IMR-90 (cell line): ENCODE measurements at places on chromosomes 16 and 17. TPM values are rescaled to one million over a fixed set of nuclear protein-coding genes. Genes with fewer than 3 reads are reported as not detected.
A peak's percentile ranks its signal among the peaks of the same experiment; 100 is the strongest.

DNA sequence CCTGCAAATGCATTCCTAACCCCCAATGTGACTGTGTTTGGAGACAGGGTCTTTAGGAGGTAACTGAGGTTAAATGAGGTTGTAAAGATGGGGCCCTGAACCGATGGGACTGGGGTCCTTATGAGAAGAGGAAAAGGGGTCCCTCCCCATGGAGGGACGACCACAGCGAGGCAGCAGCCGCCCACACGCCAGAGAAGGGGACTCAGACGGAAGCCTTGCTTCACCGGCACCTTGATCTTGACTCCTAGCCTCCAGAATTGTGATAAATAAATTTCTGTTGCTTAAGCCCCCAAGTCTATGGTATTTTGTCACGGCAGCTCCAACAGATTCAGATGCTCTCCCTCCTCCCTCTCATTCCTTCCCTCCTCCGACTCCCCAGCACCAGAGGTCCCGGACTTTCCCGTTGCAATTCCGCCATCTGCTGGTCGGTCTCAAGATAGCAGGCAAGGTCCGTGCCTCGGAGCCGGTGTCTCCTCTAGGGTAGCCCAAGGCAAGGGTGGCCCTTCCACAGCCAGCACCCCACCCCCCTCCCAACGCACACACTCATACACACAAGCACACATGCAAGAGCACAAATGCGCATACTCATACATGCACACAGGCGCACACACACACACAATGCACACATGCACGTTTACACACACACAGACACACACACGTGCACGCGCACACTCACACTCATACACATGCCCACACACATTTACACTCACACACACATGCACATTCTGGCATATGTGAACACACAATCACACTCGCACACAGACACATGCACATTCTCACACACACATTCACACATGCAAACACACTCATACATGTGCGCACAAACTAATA, 23.1 kb upstream of the C16orf78 start:
- peak; percentile 34 for DNase-seq

The MYO15A gene
- polyA plus RNA-seq, result 0.49 and 1.1 TPM in 2 replicates

- DNase-seq, result no peak
Measured at GRCh38 chr17:5719976-5720375, 135.7 kb upstream of the NLRP1 start.

The CDH3 gene
- not detected in 2 replicates for polyA plus RNA-seq

DNA sequence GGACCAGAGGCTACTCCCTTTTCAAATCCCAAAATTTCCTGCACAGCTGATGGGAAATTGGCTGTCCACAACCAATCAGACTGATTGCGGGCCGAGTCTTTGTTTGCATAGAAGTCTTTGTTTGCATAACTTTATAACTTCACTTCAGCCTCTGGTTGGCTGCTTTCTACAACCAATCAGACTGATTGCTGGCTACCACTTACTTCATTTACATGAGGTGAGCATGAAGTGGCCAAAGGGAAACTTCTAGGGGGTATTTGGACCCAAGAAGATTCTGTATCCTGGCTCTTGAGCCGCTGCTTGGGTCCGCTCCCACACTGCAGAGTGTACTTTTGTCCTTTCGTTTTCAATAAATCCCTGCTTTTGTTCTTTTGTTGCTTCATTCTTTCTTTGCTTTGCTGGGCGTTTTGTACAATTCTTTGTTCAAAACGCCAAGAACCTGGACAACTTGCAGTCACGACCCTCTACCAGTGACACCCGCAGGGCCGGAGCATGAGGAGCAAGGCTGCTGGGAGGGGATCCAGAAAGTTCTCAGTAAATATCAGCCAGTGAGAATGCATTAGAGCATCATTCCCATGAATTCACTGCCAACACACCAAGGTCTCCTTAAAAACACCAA, 67.5 kb downstream of the IQCK start:
- no peak for DNase-seq

The MYCBPAP gene
- 0.17 and 0.30 TPM in 2 replicates for polyA plus RNA-seq

The FSCN2 gene
- 0.84 and 1.1 TPM in 2 replicates for polyA plus RNA-seq
